ENCODE measurements at places on chromosomes 4 and X.

GRCh38 chrX:1400742-1401471 is 9.0 kb upstream of the SLC25A6 start:
- no peak for DNase-seq

DNA sequence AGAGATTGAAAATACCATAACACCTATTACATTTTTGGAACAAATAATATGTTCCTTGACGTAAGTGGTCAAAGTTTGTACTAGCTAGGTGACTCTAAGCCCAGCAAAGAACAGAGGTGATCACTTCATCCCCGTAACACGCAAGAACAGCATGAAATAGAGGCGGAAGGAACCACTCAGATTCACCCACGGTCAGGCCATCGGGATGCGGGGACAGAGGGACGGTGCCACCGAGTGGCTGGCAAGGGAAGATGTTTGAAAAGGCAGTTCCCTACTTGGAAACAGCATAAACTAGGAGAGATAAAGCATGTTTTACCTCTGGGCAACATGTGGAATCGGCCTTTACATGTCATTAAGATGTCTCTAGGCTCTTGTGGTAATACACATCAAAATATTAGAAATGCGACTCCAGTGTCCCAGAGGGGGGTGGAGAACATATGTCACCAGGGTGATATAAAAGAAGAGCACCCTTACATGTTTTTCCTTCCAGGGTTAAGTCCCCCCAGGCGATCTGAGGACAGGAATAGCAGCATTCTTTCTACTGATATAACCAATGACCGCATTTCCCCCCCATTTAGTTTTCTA is 84.0 kb downstream of the PHKA2 start:
- DNase-seq, result no peak

- no peak for DNase-seq
Measured at GRCh38 chr4:139985401-139985800, 168.6 kb downstream of the MAML3 start.

DNA sequence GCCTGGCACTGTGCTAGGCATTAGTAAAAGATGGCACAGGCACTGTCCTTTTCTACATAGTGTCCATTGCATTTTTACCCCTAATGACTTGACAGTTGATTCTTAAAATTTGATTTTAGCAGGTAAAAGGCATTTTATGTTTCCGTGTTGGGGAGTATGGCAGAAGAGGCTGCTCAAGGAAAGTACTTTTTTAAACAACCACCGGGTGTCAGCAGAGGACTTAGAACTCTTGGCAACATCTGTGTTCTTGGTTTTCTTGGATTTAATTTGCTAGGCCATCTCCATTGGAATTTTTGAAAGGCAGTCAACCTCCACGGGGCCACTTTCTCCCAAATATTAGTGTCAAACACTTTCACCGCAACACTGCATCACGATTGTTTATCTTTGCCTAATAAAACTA is 102.9 kb downstream of the TSPAN7 start:
- DNase-seq, result peak; percentile 13

GRCh38 chrX:2676794-2677675 is 14.1 kb upstream of the CD99 start:
- no peak for DNase-seq

- DNase-seq, result no peak
Measured at GRCh38 chr4:147029296-147029695, 83.6 kb upstream of the TTC29 start.

DNA sequence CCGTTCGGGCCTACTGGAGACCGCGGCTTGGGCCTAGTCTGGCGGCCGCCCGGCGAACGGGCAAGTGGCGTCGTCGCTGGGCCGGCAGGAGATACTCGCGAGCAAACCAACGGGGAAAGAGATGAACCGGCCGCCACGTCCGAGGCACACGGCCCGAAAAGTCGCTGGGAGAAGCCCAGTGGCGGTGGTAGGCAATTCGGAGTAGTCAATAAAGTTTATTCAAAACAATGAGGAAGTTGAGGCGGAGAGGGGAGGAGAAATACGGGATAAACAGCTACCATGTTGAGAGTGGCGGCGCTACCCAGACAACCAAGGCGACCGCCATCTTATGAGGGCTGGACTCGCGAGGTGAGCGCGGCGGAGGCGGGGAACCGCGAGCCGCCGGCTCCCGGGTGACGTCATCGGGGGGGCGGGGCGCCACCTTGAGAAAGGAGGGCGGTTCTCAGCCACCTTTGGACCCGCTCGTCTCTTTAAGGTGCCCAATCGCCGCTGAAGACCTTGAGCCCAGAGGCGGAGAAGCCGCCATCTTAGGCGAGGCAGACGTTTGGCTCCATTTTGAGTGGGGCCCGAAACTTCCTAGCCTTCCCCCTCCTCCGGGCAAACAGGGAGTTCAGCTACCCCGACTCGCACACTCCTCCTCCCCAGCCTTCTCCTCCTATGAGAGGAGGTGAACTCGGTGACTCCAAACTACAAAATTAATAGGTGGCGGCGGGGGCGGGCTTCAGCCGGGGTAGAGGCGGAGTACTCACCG is at the start of gene PHF8:
Gene PHF8, minus strand, starts transcription at position 348 of the 751 bp plus-strand sequence. CDS start 1,745 bp downstream, outside the sequence.
- DNase-seq, result peak; percentile 94

DNA sequence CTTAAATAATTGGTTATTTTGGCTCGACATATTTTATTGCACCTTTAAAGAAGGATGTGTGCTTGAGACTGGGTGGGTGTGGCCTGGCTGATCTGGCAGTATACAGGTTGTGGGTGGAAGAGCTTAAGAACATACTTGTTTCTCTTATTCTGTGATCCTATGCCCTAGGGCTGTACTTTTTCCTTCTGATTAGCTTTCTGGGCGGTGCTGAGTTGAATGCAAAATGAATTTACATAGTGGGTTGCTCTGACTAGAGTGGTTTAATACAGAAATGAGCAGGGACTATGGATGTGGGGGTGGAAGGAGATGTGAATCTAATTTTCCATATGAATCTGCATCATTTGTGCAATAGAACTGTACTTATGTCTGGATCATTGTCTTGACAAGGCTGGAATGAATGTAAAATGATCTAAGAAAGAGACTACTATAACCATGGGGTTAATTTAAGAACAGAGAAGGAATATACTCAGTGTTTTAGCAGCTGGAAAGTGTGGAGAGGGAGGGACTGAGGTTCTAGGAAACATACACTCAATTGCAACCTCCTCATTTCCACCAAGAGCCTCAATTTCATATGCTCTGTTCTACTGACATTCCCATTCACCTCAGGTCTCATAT is 73.7 kb downstream of the RLIM start:
- no peak for DNase-seq

DNA sequence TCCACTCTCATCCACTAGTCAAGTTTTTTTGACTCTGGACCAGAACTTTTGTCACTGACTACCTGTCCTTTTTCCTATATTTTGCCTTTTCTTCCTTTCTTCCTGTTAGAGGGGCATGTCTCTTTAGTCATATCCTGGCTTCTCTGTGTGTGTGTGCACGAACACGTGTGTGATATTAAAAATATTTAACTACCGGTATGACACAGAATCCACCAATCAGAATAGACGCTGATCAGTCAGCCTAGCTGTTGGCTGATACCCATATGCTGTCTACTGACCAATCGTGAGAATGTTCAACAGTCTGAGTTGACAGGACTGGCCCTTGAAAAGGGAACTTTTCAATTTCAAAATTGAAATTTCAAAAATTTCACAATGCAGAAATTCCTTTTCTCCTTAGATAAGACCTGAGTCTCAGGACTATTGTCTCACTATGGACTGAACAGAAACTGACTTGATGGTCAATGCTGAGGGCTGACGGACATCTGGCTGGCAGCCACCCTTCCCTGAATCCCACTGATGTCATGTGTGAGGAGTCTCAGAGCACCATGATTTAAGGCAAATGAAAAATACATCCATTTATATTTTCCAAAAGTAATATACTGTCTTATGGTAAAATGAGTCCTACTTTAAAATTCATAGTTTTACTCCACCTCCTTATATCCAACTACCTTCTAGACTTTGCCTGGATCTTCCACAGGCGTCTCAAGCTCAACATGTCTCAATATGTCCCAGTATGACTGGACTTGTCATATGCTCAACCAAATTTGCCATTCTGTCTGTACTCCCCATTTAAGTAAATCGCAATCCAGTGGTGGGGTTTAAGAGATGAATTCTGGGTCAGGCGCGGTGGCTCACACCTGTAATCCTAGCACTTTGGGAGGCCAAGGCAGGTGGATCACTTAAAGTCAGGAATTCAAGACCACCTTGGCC is 78.0 kb downstream of the CHRNA9 start:
- DNase-seq, result no peak

GRCh38 chr4:83112678-83113428 is 1.7 kb downstream of the PLAC8 start:
- DNase-seq, result no peak

DNA sequence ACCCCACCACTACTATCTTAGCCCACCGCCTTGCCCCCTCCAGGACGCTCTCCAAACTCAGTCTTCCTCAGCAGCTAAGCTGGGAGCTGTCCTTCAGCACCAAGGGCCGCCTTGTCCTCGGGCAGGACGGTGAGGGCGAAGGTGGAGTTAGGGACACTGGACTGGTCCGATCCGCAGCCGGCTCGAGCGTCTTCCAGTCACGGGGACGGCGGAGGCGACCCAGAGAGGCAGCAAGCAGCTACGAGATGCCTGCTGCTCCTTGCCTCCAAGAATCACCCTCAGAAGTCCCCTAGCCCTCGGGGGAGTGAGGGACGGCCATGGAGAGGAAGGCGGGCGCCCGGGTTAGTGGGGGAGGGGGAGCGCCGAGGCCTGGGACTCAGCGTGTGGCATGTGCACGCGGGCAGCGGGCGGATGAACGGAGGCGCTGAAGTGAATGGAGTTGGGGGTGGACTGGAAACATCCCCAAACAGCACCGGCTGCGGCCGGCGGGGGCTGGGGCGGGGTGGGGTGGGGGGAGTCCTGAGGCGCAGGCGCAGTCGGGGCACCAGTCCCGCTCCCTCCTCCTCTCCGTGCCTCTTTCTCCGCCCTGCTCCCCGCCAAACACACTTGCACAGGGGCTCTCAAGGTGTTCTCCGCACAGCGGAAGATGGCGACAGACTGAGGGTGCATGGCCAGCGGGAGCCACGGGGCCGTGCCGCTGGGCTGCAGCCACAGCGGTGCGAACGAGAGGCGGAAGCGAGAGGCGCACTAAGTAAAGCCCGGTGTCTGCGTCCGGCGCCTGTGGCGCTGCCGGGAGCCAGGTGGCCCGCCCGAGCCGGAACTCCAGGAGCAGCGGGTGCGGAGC is at the start of gene NALF2:
Gene NALF2, plus strand, starts transcription at position 545 of the 844 bp plus-strand sequence. CDS start 957 bp downstream, outside the sequence.
- peak; percentile 80 for DNase-seq

GRCh38 chr4:167021545-167022155 is 212.6 kb downstream of the SPOCK3 start:
- DNase-seq, result peak; percentile 55

GRCh38 chr4:79272761-79273160 is 53.1 kb downstream of the NAA11 start:
- DNase-seq, result no peak

GRCh38 chrX:129720741-129721140 is 18.0 kb upstream of the XPNPEP2 start:
- no peak for DNase-seq

Data from OCI-LY7 (cell line).